ENCODE measurements at places on chromosomes 5 and 9. TPM values are rescaled to one million over a fixed set of nuclear protein-coding genes. Genes with fewer than 3 reads are reported as not detected.

DNA sequence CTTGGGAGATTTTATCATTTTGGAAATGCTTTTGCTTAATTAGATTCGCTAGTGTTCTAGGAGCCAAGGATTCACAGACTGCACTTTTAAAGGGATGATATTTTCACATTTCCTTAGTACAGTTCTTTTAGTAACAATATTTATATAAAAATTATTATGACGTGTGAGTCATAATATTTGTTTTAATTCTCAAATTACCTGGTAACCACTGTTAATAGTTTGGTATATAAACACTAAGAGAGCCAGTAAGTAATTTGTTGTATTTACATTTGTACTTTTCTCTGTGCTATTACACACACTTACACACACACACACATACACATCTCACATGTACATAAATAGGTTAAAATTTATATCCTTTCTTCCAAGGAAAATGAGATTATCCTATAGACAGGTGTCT lies 58.8 kb upstream of the RAD23B start:
- peaks cover 2% of the 10 kb centered on the region for H3K27me3 ChIP-seq
- H3K4me1 ChIP-seq, result no peaks in the 10 kb centered on the region
- H3K27ac ChIP-seq, result no peak overlapping the region
- no peaks in the 10 kb centered on the region for H3K36me3 ChIP-seq
- DNase-seq, result no peak
- no peak overlapping the region for H3K4me3 ChIP-seq

GRCh38 chr5:113047234-113047633 lies 70.6 kb downstream of the DCP2 start:
- DNase-seq, result no peak
- peaks cover 12% of the 10 kb centered on the region for H3K4me1 ChIP-seq
- H3K4me3 ChIP-seq, result no peak overlapping the region
- H3K36me3 ChIP-seq, result no peaks in the 10 kb centered on the region

MARCOL gene
- not detected for total RNA-seq

DNA sequence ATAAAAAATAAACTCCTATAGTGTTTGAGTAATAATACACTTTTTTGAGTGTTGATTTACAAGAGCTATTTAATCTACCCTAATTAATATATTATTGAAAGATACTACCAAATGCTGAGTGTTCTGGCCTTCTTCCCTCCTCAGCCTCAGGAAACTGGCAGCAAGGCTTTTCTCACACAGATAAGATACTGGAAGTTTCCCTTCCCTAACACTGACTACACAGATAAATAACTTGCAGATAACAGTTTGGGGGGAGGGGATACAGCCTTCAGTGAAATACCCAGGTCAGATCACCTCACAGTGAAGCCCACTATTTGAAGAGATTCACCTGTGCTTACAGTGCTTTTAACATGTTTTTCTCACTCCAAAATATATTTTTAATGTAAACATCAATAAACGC lies 1.6 kb upstream of the NIPSNAP3A start:
- H3K36me3 ChIP-seq, result no peaks in the 10 kb centered on the region
- no peak for DNase-seq
- no peak overlapping the region for H3K27ac ChIP-seq
- H3K4me3 ChIP-seq, result no peak overlapping the region
- H3K27me3 ChIP-seq, result no peaks in the 10 kb centered on the region

DNA sequence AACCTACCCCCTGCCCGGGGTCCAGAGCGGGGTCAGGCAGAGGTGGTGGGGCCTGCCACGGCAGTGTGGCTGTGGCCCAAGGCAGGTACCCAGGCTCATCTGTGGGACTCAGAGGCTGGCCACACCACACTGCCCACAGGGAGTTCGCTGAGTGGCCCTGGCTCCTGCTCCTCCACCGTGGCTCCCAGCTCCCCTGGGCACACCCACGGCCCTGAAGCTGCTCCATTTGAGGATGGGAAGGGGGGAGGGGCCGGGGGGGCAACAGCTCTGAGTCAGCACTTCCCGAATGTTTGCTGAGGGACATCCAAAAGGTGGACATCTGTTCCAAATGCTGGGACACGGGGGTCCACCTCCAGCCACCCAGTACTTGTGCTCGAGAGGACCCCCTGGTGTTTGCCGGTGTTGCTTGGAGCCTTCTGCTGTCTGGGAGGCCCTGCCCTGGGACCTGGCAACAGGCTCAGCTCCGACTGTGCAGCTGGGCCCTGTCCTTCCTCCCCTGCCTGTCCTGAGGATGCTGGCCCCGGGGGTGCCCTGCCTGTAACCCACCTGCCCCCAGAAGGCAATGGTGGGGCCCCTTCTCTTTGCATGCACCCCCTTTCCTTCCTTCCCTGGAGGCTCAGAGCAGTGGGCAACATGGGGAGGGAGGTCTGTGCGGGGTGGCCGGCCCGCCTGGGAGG lies 2.5 kb upstream of the NRARP start:
- DNase-seq, result no peak
- H3K36me3 ChIP-seq, result no peaks in the 10 kb centered on the region
- peaks cover 15% of the 10 kb centered on the region for H3K27me3 ChIP-seq
- H3K4me3 ChIP-seq, result no peak overlapping the region
- no peak overlapping the region for H3K27ac ChIP-seq
- peaks cover 49% of the 10 kb centered on the region for H3K4me1 ChIP-seq

PCDHB7 gene
- total RNA-seq, result not detected

- no peak for DNase-seq
- H3K27ac ChIP-seq, result no peak overlapping the region
- H3K4me1 ChIP-seq, result no peaks in the 10 kb centered on the region
- no peak overlapping the region for H3K4me3 ChIP-seq
- no peaks in the 10 kb centered on the region for H3K36me3 ChIP-seq
- no peaks in the 10 kb centered on the region for H3K27me3 ChIP-seq
Observed at GRCh38 chr9:81562231-81563019, 126.9 kb downstream of the TLE1 start.

DNA sequence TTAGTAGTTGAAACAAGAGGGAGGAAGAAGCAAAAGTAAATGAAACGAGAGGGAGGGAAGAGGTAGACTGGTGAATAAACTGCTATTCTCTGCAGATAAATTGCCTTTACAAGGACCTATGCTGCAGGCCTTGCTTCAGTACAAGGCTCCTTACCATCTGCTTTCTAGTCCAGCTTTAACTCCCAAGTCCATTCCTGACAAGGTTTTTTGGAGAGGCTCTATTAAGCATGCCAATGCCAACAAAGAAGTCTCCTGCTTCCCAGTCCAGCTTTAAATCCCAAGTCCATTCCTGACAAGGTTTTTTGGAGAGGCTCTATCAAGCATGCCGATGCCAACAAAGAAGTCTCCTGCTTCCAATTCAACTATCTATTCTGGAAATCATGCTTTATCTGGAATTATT lies 244.9 kb downstream of the GABRB2 start:
- no peak overlapping the region for H3K27ac ChIP-seq
- DNase-seq, result no peak
- H3K36me3 ChIP-seq, result no peaks in the 10 kb centered on the region
- H3K4me1 ChIP-seq, result no peaks in the 10 kb centered on the region

- H3K4me1 ChIP-seq, result no peaks in the 10 kb centered on the region
- no peak overlapping the region for H3K27ac ChIP-seq
- H3K4me3 ChIP-seq, result no peak overlapping the region
- H3K36me3 ChIP-seq, result no peaks in the 10 kb centered on the region
- no peaks in the 10 kb centered on the region for H3K27me3 ChIP-seq
Observed at GRCh38 chr9:105966834-105967233, 272.5 kb downstream of the TMEM38B start.

SOX30 gene
- not detected for total RNA-seq

DNA sequence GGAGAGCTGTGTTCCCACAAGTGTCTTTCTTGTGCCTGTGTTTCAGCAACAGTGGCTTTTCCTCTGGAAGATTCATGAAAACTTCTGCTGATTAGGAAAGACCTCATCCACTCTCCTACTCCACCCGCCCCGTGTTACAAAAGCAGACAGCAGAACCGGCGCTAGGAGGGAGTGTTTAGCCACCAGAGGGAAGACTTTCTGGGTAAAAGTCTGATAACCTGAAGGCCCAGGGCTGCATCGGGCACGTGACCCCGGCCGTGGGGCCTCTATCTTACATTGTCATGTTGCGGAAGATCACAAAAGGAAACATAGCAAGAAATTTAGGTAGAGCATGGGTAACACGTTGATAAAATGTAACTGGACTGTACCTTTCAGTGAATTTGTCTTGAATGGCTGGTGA lies 32.0 kb upstream of the DMRT2 start:
- DNase-seq, result no peak
- H3K27ac ChIP-seq, result no peak overlapping the region
- H3K27me3 ChIP-seq, result no peaks in the 10 kb centered on the region
- H3K4me1 ChIP-seq, result no peaks in the 10 kb centered on the region
- H3K4me3 ChIP-seq, result no peak overlapping the region
- no peaks in the 10 kb centered on the region for H3K36me3 ChIP-seq

GRCh38 chr9:132826621-132827365 lies 51.3 kb downstream of the AK8 start:
- H3K27ac ChIP-seq, result no peak overlapping the region
- no peaks in the 10 kb centered on the region for H3K4me1 ChIP-seq
- H3K27me3 ChIP-seq, result peaks cover 7% of the 10 kb centered on the region
- no peaks in the 10 kb centered on the region for H3K36me3 ChIP-seq
- H3K4me3 ChIP-seq, result no peak overlapping the region
- DNase-seq, result no peak

All from CD4-positive, alpha-beta T cell (primary cell).